ENCODE measurements at places on chromosomes 5 and 9.

DNA sequence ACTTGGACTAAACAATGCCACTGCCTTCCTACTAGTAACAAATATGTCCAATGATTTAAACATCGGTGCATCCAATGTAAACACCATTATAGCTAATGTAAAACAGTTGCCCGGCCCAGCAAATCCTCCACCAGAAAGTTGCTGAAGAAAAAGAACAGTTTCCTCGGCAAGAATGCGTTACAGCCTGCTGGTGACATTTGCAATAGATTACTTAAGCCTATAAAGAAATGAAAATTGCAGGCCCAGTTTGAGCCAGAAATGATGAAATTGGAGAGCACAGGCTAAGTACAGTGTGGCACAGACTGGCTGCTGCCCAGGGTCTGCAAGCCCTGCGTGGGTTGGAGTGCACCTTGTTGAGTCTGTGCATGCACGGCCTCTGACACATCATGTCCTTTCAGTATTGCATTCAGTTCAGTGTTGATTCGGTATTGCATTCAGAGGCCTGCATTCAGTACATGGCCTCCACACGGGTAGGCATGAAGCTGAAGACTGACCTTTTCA is 406.0 kb upstream of the KLF4 start:
- DNase-seq: no peak

GRCh38 chr5:180142824-180143610 is 66.0 kb downstream of the RASGEF1C start:
- DNase-seq: no peak

GRCh38 chr5:73966451-73966850 is 340.5 kb downstream of the ARHGEF28 start:
- DNase-seq: no peak

DNA sequence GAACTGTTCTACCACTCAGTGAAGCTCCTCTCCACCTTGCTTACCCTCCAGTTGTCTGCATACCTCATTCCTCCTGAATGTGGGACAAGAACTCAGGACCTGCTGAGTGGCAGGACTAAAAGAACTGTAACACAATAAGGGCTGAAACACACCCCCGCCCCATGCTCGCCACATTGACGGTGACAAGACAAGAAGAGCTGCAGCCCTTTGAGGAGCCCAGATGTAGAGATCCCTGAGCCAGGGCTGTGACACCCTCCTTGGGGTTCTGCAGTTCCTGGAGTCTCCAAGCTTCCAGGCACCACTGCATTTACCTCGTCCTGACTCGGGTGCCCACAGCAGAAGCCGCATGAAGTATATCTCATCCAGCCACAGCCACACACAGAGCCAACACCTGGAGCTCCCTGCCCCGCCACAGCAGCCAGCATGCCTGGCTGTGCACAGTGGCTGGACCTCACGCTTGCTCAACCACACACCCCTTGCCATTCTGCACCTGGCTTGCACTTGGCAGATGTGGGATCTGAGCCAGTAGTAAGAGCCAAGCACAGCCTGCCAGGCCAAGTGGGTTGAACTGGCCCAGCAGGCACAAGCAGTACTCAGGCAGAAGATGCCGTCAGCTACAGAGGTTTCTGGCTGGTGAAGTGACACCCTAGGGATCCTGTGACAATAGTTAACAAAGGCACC is 166.1 kb downstream of the RNF180 start:
- DNase-seq: no peak

DNA sequence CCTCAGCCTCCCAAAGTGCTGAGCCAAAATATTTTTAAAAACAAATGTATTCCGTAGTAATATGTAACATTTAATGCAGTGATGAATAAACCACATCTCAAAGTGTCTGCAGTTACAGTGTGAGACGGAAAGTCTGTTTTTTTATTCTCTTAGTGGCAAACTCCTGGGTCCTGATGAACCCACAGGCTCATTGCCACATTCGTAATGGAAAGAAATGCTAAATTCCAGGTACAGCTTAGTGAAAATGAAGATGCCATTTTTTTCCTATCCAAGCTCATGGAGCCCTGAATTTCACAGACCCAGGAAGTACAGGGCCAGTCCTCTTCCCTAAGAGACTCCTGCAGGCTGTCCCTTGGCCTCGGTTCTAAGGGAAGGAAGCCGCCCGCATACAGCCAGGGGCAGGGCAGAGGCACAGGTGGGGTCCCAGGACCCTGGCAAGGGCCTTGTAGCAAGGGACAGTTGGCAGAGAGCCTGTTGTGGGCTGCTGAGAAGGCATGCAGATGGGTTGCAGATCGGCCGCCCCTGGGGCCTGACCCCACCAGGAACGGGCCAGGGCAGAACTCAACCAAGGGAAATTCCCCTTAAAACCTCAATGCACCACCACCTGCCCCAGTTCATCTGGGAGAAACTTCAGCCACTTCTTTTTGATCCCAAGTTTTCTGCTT is 36.2 kb downstream of the IPPK start:
- no peak for DNase-seq

DNA sequence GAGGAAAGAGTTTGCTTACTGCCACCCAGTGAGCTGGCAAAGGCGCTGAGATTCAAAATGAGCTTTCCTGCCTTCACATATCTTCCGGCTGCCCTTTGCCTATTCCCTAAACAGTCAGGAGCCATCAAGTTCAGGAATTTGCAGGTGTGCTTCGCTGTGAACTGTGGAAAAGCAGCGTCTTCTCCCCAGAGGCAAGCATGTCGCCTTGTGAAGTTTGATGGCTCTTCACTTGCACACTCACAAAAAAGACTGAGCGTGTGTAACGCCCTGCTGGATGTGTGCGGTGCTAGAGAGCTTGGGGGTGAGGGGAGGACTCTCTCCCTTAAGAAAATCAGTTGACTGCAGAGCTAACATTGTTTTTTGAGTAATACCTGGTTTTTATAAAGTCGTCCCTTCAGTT is 288.7 kb downstream of the DOCK8 start:
- DNase-seq: no peak

- DNase-seq: no peak
Measured at GRCh38 chr5:137656558-137656957, 79.3 kb downstream of the KLHL3 start.

DNA sequence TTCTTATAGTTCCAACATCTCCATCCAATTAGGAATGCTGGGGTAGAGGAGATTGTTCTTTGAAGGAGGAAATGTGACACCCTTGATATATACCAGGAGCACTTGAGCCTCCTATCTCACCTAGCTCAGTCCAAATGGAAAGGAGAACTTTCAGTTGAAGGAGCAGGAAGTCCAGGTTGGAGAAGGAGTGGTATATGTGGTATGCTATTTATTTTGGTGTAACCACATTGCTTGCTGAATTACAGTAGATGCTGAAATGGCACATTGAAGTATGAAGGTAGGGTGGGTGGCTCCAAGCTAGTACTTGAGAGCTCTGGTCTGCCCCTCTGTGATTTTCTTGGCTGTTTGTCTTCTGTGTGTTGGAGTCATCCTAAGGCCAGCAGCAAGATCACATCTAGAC is 6.1 kb downstream of the CSNK1G3 start:
- no peak for DNase-seq

DNA sequence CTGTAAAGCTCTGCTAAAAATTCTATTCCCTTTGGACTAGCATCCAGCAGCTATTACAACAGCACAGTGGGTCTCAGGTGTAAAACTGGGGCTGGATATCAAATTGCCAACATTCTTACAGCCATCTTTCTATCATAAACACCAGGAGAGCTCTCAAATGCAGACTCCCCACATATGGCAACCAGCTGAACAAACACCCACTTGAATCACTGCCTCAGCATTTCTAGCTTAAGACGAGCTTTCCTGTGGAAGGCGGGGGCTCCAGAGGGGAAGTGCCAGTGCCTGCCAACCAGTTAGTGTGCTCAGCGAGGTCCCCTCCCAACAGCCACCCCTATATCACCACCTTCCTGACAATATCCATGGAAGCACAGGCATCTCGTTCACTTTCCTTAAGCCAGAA is 62.2 kb downstream of the IPPK start:
- DNase-seq: no peak

DNA sequence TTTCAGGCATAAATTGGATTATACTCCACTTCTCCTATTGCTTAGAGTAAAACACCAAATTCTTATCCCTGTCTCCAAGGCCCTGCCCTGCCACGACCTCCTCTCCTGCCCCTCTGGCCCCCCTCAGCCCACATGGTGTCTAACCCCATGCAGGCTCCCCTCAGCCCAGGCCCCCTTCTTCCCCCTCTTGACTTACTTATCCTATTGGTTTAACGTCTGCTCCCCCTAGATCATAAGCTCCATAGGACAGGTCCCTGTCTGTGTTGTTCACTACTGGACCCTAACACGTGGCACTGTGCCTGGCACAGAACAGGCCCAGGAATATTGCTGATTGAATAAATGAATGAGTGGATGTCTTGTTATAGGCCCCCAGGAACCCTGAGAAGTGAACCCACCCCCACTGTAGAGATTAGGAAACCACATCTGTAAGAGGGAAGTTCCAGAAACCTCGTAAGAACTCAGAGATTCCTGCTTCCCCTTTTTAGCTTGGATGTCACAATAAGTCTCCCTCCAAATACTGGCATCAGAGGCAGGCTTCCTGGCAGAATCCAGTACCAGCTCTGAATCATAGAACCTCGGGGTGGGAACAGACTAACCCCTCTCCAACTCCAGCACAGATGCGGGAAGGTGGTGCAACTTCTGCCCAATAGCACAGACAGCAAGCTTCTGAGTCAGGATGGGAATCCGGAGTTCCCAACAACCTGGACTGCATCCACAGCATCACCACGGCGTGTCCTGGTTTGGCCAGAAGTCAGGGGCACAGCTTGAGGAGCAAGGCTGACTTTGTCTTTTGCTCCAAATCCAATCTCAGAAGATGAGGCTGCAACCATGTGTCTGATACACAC is 31.5 kb downstream of the HRH2 start:
- DNase-seq: no peak

DNA sequence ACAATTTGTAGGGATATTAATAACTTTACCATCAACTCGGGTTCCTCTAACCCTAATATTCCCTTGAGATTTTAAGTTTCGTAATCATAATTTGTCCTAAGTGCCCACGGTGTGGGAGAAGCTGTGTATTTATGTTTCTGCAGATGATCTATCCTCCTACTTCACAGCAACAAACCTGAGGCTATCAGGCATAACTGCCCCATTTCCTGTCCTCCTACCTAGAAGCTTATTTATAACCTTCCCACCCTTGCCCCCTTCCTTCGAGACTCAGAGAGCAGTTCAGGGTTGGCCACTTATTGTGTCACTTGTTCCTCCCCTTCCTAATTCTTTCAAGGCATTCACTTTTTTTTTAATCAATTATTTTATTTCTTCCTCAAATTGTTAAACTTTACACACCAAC is 29.6 kb upstream of the LCP2 start:
- no peak for DNase-seq

DNA sequence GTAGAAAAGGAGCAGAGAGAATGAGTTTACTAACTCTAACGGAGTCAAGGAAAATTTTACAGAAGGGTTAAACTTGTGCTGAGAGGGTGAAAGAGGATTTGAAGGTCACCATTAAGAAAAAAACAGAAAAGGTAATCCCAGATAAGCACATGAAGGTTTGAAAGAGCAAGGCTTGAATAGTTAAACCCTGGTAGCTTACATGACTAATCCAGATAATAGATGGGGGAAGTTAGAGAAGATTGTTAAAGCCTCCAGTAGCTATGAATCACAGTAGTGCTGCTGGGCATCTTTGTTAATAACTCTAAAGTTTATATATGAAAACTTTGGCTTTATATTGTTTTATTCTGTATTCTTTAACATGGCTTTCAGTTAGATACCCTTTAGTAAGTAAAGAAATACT is 354.5 kb upstream of the FTMT start:
- no peak for DNase-seq

- no peak for DNase-seq
Measured at GRCh38 chr9:137476856-137477255, 17.7 kb upstream of the NSMF start.

GRCh38 chr9:107832871-107833270 is 343.3 kb upstream of the KLF4 start:
- no peak for DNase-seq

- no peak for DNase-seq
Measured at GRCh38 chr9:110509792-110510191, 69.7 kb downstream of the SVEP1 start.

DNA sequence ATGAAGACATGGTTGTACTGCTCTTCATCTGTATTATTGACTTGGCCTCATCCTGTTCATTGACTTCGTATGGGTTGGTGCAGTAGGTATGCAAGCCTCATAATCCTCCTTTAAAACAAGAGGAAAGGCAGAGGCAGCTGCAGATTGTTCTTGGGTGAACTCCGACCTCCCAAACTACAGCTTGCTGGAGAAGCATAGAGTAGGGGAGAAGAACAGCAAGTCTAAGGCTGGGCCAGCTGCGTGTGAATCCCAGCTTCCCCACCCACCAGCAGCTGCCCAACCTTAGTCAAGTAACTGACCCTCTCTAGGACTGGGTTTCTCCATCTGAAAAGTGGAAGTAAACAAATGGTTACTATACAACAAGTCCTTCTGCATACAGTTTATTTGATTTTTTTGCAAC is 114.5 kb upstream of the WWC1 start:
- DNase-seq: no peak

GRCh38 chr9:136662656-136663581 is at the start of gene EGFL7:
Gene EGFL7, plus strand, starts transcription at chr9:136662916. Its CDS starts 5,367 bp downstream, at chr9:136668283.
- DNase-seq: no peak

DNA sequence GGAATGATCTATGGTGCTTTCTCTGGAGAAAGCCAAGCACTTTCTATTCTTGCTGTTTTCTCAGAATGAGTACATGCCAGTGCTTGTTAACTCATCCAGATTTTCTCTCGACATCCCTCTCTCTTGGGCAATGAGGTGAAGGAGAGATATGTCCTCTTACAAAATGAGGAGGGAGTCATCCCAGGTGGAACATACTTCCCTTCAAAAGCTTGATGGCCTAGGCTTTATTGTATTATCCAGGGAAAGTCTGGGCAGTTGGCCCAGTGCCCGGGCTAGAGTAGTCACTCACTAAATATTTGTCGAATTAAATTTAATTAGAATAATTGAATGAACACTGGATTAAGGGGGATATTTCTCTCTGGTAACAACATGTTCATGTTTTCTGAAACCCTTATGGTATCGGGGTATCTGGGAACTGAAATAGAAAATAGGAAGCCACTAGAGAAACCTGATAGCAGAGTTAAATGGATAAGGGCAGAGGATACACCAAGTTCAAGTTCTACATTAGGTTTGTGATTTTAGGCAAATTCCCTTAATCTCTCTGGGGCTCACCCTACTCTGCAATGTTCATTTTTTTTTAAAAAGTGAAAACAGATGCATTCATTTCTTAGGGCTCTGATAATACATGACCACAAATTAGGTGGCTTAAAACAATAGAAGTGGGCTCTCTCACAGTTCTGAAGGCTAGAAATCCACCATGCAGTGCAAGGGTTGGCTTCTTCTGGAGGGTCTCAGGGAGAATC is 99.6 kb downstream of the LIFR start:
- DNase-seq: no peak
